ENCODE measurements at places on chromosomes 11 and 22. TPM values are rescaled to one million over a fixed set of nuclear protein-coding genes. Genes with fewer than 3 reads are reported as not detected.

DNA sequence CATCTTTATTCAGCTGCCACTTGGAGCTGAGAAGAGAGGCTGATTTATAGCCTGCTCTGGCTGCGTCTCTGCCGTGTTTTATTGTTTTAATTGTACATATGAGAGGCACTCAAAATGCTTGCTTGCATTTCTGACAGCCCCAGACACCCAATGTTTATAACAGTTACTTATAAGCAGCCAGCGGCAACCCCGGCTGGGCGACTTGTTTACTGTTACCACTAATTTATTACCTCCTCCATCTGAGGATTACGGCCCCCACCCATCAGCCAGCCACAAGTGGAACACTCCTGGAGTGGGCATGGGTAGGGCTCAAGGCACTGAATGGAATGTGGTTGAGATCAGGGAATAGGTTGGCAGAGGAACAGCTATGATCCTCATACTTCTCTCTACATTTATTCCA, 61.2 kb downstream of the CLPB start:
- DNase-seq, result no peak

DNA sequence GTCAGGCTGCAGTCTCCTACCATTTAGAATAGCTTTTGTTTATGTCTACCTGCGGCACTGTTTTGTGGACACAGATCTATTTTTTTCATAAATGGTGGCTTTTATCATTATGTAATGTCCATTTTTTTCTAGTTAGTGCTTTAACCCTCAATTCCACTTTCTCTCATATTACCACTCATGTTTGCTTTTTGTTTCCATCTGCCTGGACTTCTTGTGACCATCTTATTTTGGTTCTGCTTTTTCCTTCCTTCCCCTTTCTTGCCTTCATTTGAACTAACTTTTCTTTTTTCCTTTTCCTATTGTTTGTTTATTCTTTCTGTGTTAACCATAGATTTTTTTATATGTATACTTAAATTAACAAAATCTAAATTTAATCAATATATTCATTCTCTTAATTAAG, 98.5 kb upstream of the SLC22A12 start:
- DNase-seq, result no peak

DNA sequence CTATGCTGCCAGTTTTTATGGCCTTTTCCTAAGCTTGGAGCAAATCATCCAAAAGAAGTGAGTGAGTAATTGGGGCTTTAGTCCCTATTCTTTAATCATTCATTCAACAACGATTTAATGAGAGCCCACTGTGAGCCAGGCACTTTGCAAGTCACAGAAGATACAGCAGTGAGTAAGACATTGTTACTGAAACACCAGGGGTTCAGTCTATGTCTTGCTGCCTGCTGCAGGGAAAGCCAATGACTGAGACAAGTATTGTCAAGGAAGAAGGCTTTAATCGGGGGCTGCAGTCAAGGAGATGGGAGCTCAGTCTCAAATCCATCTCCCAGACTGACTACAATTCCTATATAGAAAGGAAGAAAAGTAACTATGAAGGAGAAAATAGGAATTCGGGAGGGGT, 228.3 kb downstream of the FAM181B start:
- no peak for DNase-seq

DNA sequence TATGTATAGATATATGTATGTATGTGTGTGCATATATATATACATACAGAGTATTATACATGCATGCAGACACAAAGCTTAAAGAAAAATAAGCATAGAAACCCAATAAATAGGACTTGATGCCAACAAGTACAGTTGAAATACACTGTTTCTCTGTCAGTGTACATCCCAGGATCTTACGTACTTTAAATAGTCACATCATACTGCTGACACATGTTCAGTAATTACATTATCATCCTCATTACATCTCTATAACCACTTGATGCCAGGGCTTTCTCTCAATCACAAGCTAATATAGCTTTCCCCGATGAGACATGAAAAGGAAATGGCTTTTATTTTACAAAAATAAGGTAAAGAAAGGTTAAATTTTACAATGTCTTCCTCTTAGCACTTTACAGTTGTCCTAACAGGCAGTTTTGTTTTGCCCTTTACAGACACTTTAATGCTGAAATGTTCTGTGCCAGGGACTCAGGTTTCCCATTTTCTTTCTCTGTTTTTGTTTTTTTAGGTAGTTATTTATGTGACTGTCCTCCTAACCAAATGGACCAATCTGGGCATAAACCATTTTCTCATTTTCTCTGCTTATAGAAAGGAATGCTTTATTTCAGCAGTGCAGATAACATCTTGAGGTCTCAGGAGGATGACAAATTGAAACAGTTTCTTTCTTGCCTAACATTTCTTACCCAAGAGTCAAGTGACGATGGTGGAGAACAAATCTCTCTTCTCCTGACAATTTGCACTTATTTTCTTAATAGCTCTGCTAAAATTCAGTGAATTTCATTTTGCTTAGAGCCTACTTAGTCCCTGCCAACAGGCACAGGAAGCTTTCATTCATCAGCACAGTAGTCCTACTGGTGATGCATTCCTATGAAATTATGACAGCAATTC, 350.2 kb downstream of the TTC28 start:
- DNase-seq, result no peak

GRCh38 chr22:32558681-32559355, 84.2 kb downstream of the FBXO7 start:
- DNase-seq, result peak; percentile 48

DNA sequence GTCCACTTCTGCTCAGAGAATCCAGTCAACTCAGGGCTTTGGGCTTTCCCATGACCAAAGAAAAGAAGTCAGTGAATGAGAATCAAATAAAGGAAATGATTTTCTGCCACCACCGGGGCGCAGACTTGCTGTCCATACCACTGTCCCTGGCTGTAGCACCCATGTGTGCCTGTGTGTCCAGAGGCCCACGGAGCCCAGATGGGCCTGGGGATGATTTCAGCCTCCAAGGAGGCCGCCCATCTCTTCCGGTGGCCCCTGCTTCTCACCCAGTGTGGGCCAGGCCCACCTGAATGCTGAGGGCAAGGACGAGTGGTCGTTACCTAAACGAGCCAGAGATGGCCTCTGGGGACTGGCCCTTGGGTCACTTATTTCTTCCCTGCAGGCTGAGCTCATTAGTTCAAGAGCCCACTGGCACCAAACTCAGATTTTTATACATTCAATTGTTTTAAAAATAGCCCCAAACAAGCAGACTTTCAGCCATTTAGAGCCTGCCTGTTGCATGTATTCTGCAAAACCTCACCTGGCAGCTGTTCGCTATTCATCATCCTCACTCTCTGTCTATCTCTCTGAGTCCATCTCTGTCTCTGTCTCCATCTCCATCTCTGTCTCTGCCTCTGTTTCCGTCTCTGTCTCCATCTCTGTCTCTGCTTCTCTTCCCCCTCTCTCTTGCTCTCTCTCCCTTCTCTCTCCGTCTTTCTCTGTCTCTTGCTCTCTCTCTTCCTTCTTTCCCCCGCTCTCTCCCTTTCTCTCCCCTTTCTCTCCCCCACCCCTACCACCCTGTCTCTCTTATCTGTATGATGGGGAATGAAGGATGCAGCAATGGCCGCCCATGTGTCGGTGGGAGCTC, 24.2 kb downstream of the KRTAP5-5 start:
- DNase-seq, result no peak

- no peak for DNase-seq
Observed at GRCh38 chr11:81995889-81996288, 737.8 kb downstream of the FAM181B start.

- DNase-seq, result no peak
Observed at GRCh38 chr11:125300791-125301218, 136.3 kb downstream of the PKNOX2 start.

DNA sequence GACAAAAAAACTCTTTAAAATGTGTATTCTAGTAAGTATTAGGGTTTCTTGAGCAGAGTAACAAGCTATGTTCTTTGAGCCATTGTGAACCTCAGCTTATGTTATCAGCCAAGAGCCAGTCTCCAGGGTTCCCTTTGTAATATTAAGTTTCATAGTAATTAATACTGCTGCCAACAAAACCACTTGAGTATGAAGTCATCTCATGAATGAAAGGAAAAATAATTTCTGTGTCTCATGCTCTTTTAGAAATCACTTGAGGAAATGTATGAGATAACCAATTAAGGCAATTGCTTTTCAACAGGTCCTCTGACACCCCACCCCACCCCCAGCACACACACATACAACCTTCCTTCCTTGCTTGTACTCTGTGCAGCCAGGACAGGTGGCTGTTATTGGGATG, 59.9 kb downstream of the BBOX1 start:
- no peak for DNase-seq

DNA sequence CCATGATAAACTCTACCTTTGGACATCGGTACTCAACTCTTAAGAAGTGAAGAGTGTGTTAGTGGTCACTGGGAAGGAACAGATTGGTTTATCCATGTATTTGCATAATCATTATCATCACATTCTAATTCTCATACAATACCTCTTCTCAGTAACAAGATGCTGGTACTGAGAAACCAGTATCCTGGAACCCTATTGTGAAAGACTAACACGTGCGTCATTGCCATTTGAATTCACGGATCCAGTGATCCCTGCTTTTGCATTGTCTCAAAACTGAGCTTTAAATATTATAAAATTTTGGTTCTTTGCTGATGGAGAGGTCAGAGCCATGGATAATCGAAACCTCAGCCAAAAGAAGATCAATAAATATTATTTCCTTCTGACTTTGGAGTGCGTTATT, 35.2 kb downstream of the KIRREL3 start:
- DNase-seq, result no peak

DNA sequence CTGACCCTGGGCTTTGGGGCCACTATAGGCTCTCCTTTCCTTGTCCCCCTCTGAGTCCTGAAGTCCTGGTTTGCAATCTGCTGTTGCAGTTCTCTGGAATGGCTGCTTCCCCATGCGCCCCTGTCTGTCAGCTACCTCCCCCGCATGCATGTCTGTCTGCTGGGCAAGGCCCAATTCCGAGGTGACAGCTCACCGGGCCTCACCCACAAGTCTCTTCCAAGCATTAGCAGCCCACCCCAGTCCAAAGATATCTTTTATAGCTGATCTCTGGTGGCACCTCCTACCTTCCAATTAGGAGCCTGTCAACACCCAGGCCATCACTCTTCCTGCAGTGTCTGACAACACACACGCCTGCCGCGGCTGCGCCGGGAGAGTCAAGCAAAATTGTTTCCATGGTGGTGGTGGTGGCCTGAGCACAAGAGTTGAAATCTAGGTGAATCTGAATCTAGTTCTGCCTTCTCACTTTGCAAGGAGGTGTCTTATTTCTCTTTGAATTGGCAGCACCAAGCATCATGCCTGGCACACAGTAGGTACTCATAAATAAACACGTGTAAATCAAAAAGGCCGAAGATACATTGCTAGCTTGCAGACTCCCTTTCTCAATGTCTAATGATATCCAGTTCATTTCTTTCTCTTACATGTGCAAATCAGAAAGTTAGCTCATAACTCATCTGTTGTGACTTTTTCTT, 1.2 kb upstream of the LMO2 start:
- DNase-seq, result no peak

DNA sequence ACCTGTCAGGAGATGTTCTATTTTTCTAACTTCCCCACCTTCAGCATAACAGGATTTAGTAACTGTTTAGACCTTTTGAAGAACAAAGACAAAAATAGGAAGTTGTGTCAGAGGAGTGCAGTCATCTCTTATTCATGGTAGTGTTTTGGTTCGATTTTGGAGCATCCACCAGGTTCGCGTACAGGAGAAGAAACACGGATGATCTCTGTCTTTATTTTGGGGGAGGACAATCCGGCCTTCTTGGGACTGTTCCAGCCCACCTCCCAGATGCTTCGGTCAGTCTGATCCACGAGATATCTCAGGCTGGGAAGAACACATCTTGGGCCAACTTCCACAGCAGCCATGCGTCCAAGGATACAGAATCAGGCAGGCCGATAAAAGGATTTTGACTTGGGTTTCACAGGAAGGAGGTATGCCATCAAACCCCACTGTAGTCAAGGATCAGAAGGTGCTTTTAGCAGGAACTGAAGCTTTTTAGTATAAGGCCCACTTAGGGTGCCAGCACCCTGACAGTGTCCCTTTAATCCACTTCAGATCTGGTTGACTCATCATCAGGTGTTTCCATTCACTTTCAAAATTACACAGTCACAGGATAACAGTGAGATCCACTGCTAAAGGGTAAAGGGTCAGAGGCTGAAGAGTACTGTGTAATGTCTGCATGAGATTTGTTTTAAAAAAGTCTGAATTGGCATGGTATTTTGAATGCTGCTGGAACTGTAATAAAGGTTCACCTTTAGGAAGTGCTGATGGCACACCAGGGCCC, 16.5 kb downstream of the PATZ1 start:
- no peak for DNase-seq

DNA sequence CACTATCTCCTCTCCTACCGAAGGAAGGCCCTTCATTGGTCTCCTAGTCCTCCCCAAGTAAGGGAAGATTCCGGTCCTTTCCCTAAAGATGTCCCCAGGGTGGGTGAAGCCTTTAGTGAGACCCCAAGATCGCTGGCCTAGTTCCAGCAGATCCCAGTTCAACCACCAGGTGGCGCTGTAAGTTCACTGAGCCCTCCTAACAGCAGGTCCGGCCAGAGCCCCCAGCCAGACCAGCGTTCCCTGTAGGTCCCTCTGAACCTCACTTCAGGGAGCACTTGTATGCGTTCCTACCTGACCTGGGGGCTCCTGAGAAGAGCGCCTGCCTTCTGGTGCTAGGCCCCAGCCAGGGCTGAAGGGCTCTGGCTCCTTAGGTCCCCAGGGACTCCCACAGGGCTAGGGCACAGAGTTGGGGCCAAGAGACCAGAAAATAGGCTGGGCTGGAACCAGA, 38.1 kb downstream of the LMO1 start:
- DNase-seq, result peak; percentile 73

- DNase-seq, result no peak
Observed at GRCh38 chr11:120563703-120564572, 52.4 kb downstream of the GRIK4 start.

DNA sequence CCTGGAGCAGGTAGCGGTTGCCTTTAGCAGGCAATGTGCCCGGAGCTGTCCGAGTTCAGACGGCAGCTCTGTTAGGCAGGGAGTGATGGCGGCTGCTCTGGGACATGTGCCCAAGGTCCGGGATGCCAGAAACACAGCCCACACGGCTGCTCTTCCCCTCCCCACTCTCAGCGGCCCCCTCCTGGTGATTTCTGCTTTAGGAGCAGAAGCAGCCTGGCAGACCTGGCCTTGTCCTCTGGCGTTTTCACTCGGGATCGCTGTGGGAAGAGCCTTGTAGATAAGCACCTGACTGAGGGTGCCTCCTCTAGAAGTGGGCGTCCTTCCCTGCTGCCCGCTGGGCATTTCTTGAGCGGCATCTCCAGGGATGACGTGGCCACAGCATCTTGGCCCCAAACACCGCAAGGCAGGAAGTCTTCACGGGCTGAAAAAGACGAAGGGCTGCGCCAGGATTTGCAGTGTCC, 392.2 kb downstream of the TBC1D22A start:
- DNase-seq, result no peak

The CRYAB gene
- total RNA-seq, result 100 TPM

The SCARF2 gene
- total RNA-seq, result 3.2 TPM

The DDI1 gene
- not detected for total RNA-seq

The PITPNB gene
- total RNA-seq, result 46.7 TPM

The AGBL2 gene
- 2.9 TPM for total RNA-seq

The KCTD21 gene
- 7.7 TPM for total RNA-seq

Measured in left colon (tissue), 2 donors.